ENCODE measurements at places on chromosomes 3 and 15.

DNA sequence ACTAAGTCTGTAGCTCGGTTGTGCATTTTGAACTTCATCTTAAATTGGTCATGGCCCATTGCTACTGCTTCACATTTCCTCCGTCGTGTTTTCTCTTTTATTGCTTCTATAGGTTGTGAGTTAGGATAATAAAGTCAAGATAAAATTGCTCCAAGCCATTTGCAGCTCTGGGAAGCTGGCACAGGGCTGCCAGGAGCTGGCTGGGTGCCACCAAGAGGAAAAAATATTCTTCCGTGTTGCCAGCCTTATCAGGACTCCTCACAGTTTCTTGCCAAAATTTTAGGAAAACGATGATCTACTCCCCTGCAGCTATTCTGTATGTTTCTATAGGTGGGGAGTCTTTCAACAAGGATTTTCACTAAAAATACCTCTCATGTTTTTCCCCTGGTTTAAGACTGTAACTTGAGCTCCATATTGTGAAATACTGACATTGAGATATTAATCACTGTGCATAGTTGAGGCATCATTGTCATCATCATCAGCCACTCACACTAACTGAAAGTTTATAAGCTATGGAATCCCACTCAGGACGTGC lies 55.4 kb upstream of the PIAS1 start:
- no peak for DNase-seq

GRCh38 chr3:53089511-53089910 lies 40.7 kb downstream of the RFT1 start:
- DNase-seq: no peak

GRCh38 chr3:55476515-55476914 lies 10.6 kb downstream of the WNT5A start:
- no peak for DNase-seq

- DNase-seq: peak; percentile 80
These were observed 626 bp upstream of the PTPRG start for GRCh38 chr3:61560517-61561373.

DNA sequence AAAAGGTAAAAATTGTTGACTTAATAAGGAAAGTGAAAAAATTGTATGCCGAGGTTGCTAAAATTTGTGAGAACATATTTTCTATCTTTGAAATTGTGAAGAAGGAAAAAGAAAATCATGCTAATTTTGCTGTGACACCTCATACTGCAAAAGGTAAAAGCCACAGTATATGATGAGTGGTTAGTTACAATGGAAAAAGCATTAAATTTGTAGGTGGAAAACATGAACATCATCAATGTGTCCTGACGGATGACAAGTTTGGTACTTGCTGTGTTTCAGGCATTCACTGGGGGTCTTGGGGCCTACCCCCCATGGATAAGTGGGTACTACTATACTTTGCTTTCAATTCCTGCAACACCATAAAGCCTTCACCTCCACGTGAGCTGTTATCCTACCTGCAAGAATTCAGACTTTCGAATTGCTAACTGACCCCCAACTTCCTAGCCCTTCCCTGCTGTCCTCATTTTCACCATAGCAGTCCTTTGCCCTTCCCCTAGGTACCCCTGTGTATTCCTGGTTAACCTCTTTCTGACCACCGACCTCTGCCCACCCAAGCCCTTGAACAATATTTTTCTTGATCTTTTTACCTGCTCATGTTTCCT lies 62.4 kb downstream of the RAB7A start:
- no peak for DNase-seq

DNA sequence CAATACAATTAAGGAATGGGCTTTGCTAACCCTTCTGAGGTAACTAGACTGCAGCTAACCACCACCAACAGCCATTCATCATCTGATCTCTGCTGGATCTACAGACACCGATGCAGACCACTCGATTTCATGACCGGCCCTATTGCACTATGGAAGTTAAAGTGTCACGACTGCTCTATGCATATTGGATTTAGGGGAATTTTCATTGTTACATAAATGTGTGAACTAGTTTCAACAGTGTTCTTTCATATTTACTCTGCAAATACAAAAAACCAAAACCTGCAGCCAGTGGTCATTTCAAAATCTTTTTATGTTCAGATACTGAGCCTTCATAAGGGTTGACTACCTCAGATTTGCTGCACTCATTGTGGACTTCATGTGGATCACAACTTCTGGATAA lies 14.5 kb downstream of the CDV3 start:
- DNase-seq: no peak

DNA sequence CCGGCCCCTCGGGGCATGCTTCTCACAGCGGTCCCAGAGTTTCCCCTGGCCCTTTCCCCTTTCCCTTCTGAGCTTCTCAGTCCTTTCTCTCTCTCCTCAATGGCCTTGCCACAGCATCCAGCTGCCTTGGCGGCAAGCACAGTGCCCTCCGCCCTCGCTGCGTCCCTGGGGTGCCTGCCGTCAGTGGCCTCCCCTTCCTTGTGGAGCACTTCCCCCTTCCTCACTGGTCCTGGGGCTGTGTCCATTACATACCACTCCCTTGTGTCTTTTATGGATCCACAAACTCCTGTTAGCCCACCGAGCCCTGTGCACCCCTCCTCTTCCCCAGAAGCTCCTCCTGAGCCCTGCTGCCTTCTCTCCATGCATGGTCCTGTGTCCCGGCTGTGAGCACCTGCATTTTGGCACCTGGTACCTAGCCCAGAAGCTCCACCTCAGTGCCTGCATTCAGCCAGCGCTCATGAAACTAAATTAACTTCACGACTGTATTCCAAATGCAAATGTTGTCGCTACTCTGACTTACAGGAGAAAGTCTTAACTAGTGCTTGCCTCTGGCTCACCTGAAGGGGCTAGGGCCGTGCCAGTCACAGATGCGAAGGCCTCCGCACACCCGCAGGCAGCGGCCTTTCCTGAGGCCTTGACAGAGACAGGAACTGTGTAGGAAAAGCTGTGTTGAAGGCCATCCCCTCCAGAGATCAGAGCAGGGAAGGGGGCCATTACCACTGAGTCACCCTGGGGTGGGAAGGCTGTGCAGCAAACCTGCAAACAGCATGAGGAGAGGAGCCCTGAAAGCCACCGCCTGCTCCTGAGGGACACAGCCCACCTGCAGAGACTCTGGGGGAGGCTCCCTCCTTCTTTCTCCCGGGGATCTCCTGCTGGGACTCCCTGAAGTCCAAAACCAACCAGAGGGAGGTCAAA lies 19.1 kb upstream of the KLF13 start:
- no peak for DNase-seq

GRCh38 chr3:60010781-60011180 lies 961.0 kb upstream of the CFAP20DC start:
- DNase-seq: no peak

DNA sequence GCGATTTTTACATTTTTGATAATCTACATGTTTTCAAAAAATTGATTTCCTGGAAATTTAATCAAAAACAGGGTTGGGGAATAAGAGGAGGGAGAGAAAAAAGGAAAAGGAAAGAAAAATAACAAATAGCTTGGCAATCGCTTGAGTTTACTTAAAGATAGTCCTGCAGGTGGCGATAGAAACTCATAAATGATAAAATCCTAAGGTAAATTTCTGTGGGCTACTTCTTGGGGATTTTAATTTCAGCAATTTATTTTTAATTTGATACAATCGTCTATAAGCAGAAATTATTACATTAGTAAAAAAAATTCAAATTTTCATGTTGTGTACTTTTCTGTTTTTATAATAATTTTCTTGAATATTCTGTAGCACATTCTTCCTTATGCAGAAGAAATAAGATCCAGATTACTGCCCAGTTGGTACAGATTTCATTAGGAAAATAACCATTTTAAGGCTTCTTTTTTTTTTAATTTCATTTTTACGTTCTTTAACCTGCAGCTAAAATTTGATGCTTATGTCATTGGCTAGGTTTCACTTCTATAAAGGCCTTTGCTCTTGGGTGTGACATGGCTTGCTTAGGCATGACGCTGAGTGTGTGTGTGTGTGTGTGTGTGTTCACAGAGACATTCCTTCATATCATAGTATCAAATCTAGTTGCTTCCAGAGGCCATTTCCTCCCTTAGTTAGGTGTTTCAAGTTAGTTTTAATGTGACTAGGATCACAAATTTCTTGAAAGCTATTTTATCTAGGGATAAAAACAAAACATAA lies 181.8 kb downstream of the MCTP2 start:
- peak; percentile 12 for DNase-seq

DNA sequence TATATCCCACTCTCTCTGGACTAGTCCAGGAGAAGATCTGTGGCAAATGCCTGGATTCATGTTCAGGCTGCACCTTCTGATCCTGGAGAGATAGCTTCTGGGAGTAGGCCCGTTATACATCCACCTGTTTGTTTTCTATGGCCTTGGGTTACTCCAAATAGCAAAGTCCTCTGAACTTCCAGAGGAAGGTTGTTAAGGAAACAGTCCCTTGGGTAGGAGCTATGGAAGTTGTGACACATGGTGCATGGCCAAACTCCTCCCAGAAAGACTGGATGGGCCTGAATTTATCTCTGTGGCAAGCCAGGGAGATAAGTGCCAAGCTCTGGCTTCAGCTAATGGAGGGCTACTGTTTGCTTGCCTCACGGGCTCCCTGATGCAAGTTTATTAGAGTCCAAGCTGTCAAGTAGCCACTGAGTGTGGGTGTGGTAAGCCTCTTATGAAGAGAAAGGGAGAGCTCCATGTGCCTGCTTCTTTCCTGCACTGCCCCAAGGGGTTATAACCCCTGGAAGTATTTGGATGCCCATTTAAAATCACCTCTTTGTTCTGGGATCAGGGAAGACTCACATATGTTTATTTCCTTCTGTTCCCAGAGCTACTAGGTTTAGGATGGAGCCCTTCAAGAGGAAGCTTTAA lies 328.7 kb upstream of the ATP11B start:
- DNase-seq: no peak

- no peak for DNase-seq
These were observed 67.4 kb upstream of the RPL35A start for GRCh38 chr3:197882586-197882985.

DNA sequence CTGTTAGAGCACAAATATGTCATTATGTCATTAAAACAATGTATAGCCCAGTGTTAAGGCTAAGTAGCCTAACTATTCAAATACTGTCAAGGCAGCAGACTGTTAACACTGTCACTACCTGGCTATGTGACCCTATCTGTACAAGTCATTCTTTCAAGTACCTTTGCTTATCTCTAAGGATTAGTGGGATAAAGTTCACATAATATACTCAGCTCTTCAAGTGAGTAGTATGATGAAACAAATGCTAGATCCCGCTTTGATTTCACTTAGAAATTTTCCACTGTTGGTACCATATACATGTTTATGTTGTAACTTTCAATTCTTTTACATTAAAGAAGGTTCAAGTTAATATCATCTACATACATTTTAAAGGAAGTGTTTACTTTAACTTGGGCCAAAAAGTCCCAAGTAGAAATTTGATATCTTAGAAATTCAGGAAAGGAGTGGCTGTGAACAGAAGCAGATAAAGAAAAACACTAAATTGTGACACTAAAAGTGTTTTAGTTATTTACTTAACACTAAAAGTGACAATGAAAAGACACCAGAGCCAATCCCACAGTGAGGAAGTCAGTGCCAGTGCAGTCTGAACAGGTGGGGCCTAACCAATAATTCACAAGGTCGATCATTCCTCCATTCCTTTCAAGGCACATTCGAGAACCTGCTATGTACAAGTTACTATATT lies 4.8 kb upstream of the RFX7 start:
- DNase-seq: no peak

GRCh38 chr3:178455226-178455625 lies 81.0 kb upstream of the KCNMB2 start:
- DNase-seq: no peak

DNA sequence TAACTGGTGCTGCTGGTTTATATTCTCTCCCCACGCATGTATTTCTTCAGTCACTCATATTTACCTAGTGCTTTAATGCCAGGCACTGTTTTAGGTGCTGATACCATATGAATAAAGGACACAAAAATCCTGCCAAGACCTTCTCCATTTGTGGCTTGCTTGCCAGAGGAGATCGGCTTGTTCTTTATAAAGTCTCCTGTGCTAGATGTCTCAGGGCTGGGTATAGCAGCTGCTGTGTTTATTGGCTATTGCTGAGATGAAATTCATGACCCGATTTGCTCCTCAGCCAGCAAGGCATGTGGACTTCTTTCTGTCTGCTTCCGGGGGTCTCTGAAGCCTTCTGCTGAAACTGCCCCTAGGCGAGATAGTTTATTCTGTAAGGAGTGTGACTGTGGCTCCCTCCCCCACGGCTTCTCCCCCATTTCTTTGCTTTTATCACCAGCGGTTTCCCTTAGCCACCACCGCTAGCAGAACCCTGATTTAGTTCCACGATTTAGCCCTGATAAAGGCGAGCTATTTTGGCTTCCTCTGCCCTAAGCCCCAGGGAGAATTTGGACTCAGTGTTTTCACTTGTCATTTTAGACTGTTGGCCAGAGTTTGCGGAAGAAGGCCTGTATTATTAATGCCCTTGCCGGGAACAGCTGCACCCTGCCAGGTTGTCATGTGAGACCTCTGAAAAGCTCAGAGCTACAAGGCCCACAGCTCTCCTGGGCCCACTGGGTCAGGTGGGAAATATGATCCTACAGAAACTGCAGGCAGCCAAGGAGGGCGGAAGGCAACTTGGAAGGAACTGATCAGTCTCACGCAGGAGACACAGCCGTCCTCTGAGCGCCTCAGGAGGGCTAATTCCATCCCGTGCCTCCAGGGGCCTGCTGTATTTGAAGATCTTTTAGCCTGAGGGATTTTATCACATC lies 46.8 kb downstream of the ST6GAL1 start:
- no peak for DNase-seq

- no peak for DNase-seq
These were observed 79.3 kb upstream of the TCF12 start for GRCh38 chr15:56839099-56839498.

DNA sequence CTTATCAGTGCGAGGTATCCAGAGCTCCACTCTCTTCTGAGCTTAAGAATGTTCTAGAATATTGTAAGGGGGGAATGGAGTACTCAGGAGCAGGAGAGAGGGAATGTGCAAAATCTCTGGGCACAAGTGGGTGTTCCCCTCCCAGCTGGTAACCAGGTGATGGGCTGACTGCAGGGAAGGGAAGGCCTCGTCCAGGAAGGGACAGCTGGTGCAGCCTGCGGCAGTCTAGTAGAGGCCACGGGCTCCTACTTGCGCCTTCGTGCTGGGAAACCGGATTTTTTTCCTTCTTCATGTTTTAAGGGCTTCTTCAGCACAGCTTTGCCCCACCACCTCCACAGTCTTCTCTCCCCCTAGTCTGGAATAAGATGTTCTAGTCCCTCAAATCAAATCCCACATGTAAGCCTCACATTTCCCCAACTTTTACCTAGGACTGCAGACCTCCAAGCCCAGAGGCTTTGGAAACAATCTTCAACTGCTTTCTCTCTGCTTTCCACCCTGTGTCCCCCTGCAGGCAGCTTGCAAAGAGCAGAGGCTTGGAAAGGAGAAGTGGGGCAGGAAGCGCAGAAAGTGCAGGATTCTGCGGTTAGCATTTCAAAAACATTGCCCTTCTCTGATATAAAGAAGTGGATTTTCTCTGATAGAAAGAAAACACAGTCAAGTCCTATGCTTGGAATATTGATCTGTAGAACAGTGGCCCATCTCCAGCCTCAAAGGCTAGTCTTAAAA lies 11.9 kb upstream of the CGNL1 start:
- DNase-seq: no peak

- no peak for DNase-seq
These were observed 54.2 kb upstream of the CGNL1 start for GRCh38 chr15:57321973-57322601.

Data from SW480 (cell line).